Small intestine (tissue), 16 donors: ENCODE measurements at places on chromosomes 3 and 15. TPM values are rescaled to one million over a fixed set of nuclear protein-coding genes. Genes with fewer than 3 reads are reported as not detected.
A peak's percentile ranks its signal among the peaks of the same experiment; 100 is the strongest.

Gene TRPC1
- 4.1 TPM for polyA plus RNA-seq

Gene TMEM212
- not detected for polyA plus RNA-seq

- DNase-seq, result no peak
- no peak overlapping the region for H3K27ac ChIP-seq
- H3K4me3 ChIP-seq, result no peak overlapping the region
- H3K4me1 ChIP-seq, result no peaks in the 10 kb centered on the region
Measured at GRCh38 chr15:99844150-99844549, 110.9 kb upstream of the LYSMD4 start.

Gene C3orf85
- 121 TPM for polyA plus RNA-seq

- no peak overlapping the region for H3K4me3 ChIP-seq
- peaks cover 6% of the 10 kb centered on the region for H3K27me3 ChIP-seq
- no peaks in the 10 kb centered on the region for H3K4me1 ChIP-seq
- peak; percentile 12 for DNase-seq
Measured at GRCh38 chr15:82047453-82048400, 1.9 kb upstream of the MEX3B start.

- H3K36me3 ChIP-seq, result no peaks in the 10 kb centered on the region
- H3K4me1 ChIP-seq, result no peaks in the 10 kb centered on the region
- DNase-seq, result no peak
Measured at GRCh38 chr3:66756468-66757036, 241.6 kb upstream of the KBTBD8 start.

DNA sequence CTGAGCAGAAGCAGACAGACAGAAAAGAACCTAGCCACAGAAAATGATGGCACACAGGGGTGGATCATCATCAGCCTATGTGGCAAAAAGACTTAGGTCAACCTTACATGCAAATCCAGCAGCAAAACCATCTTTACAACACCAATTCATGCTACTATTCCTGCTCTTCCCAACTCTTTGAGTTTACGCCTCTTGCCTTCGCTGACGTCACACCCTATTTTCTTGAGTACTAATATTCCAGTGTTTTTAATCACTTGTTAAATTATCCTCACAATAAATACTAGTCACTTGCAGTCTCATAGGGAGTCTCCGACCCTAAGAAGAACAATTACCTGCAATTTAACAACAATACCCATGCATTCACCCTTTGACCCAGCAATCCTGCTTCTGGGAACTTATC is 6.0 kb upstream of the PSMD6 start:
- H3K27ac ChIP-seq, result no peak overlapping the region
- no peak overlapping the region for H3K4me3 ChIP-seq
- H3K4me1 ChIP-seq, result no peaks in the 10 kb centered on the region
- H3K36me3 ChIP-seq, result no peaks in the 10 kb centered on the region

- no peak overlapping the region for H3K4me3 ChIP-seq
- H3K27me3 ChIP-seq, result no peaks in the 10 kb centered on the region
- no peak overlapping the region for H3K27ac ChIP-seq
- no peak for DNase-seq
- no peaks in the 10 kb centered on the region for H3K36me3 ChIP-seq
Measured at GRCh38 chr15:57220205-57220604, 156.1 kb upstream of the CGNL1 start.

DNA sequence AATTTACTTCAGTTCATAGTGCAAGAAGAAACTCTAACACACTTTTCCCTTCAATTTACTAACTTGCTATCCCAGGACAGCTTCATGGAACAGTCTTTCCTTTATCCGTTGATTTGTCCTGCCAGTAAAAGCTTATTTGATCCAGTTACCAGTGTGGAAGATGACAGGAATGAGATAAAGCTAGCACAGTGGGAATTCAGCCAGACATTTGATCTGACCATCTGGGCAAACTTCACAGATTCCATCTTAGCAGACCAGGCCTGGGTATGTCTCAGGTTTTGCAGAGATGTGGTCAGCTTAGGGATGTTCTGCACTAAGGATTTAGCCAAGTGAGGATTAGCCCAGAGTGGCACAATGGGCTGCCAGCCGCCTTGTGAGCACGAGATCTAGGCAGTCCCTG is 19.7 kb downstream of the CEMIP start:
- no peaks in the 10 kb centered on the region for H3K27me3 ChIP-seq
- DNase-seq, result no peak
- no peaks in the 10 kb centered on the region for H3K36me3 ChIP-seq
- H3K4me3 ChIP-seq, result no peak overlapping the region

Gene PPP1R14D
- 104 TPM for polyA plus RNA-seq

Gene CHRD
- polyA plus RNA-seq, result 3.8 TPM

Gene GHSR
- not detected for polyA plus RNA-seq

GRCh38 chr3:185204894-185205293 is 49.0 kb downstream of the EHHADH start:
- H3K4me1 ChIP-seq, result no peaks in the 10 kb centered on the region
- DNase-seq, result no peak
- peaks cover 3% of the 10 kb centered on the region for H3K36me3 ChIP-seq
- no peak overlapping the region for H3K4me3 ChIP-seq

GRCh38 chr3:123936400-123936799 is 24.6 kb downstream of the CCDC14 start:
- H3K27ac ChIP-seq, result no peak overlapping the region
- H3K4me3 ChIP-seq, result no peak overlapping the region
- H3K4me1 ChIP-seq, result no peaks in the 10 kb centered on the region
- no peak for DNase-seq

DNA sequence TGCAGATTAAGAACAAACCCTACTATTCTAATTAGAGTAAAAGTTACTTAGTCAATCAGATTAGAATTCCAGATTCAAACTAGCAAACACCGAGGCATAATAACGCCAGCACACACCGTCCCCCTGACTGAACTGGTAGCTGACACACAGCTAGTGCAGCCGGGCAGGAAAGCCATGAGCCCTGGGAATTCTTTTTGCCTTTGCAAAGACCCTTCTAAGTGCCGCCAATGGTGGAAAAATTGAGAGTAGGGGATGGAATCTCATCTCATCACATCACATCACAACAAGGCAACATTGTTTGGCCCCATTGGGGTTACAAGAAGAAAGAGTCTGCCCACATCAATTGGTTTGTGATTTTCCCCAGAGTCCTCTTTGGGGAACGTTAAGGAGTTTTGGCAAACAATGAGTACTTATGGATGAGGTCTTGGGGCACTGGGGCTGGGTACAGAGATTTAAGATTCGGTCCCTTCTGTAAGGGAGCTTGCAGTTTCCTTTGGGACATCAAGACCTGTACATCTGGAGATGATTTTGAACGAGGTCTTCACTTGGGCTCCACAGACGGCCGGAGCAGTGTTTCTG is 120.4 kb upstream of the MEF2A start:
- no peaks in the 10 kb centered on the region for H3K4me1 ChIP-seq
- H3K27me3 ChIP-seq, result no peaks in the 10 kb centered on the region
- H3K36me3 ChIP-seq, result no peaks in the 10 kb centered on the region
- no peak for DNase-seq

DNA sequence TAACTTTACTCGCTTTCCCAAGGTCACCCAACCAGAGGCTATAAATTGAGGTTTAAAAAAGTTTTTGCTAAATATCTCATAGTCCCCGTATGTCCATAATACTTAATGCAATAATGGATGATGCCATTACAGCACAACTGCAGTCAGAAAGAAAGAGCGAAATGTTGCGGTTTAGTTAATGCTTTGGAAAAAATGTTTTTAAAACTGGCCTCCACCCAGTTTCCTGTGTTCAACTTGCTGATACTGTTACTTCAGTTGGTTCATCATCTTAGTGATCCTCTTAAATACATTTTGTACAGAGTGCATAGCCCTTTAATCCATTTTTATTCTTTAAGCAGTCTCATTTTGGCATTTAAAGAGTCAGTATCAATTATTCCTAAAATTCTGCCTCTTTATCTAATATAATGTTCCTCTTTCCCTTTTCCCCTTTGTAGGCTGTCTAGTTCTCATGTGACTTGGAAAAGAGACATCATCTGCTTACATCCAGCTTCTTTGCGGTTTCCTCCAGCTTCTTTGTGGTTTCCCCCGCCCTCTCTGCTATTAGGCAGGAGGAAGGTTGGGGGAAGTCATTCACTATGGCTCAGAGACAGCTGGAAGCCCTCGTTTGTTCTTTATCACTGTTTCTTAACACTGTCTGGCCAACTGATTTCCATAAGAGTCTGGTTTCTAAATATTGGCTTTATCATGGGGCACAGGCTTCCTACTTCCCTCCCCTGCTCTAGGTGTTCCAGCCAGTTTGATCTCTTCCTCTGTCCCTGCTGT is 154.3 kb downstream of the GOLIM4 start:
- DNase-seq, result peak; percentile 8
- no peaks in the 10 kb centered on the region for H3K4me1 ChIP-seq
- no peaks in the 10 kb centered on the region for H3K27me3 ChIP-seq
- H3K36me3 ChIP-seq, result no peaks in the 10 kb centered on the region
- H3K27ac ChIP-seq, result peak overlapping the region; percentile 21

DNA sequence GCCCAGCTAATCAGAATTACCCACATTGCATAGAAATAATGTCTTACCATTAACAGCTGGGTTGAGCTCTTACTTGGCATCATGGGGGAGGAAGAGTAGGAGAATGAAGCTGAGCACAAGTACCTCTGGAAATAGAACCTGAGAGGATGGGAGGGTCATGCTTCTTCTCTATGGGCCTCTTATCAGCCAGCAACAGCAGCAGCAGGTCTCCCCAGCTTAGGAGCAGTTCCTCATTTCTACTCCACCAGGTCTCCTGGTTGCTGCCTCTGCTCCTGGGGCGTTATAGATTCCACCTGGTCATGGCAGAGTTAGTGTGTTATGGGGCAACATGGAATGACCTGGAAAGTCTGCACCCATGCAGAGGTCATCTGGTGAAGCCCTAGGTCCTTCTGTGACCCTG is 3.4 kb downstream of the FSD2 start:
- no peak overlapping the region for H3K4me3 ChIP-seq
- no peak overlapping the region for H3K27ac ChIP-seq
- H3K27me3 ChIP-seq, result no peaks in the 10 kb centered on the region
- H3K4me1 ChIP-seq, result no peaks in the 10 kb centered on the region

DNA sequence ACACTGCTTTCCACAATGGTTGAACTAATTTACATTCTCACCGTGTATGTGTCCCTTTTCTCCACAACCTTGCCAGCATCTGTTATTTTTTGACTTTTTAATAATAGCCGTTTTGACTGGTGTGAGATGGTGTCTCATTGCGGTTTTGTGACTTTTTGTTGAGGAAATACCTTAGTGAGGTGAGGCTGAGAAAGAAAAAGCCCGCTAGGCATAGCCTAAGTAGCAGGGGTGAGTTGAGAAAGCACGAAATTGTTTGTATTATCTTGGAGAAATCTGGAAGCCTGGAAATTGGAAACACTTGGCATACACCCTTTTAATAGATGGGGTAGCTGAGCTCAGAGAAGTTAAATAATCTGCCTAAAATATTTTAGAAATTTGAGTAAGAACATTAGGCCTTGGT is 61.5 kb upstream of the CFAP161 start:
- no peak for DNase-seq
- H3K27ac ChIP-seq, result no peak overlapping the region
- no peak overlapping the region for H3K4me3 ChIP-seq
- no peaks in the 10 kb centered on the region for H3K36me3 ChIP-seq

Gene UBR1
- 5.4 TPM for polyA plus RNA-seq

DNA sequence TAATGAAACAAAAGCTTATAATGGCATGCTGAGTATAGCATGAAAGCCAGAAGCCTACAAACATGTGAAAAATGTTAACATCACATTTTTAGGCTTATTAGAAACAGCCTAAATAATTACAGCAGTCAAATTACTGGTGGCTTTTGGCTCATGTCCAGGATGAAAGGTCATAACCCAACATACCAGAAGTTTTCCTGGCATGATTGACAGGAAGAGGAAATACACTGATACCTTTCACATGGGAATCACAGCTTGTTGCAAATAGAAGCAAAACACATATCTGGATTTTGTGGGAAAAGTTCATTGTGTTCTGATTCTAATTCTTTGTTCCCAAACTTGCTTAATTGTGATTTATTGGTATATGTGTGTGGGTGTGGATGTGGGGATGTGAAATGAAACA is 393.5 kb upstream of the ARRDC4 start:
- no peaks in the 10 kb centered on the region for H3K4me1 ChIP-seq
- H3K27ac ChIP-seq, result no peak overlapping the region

DNA sequence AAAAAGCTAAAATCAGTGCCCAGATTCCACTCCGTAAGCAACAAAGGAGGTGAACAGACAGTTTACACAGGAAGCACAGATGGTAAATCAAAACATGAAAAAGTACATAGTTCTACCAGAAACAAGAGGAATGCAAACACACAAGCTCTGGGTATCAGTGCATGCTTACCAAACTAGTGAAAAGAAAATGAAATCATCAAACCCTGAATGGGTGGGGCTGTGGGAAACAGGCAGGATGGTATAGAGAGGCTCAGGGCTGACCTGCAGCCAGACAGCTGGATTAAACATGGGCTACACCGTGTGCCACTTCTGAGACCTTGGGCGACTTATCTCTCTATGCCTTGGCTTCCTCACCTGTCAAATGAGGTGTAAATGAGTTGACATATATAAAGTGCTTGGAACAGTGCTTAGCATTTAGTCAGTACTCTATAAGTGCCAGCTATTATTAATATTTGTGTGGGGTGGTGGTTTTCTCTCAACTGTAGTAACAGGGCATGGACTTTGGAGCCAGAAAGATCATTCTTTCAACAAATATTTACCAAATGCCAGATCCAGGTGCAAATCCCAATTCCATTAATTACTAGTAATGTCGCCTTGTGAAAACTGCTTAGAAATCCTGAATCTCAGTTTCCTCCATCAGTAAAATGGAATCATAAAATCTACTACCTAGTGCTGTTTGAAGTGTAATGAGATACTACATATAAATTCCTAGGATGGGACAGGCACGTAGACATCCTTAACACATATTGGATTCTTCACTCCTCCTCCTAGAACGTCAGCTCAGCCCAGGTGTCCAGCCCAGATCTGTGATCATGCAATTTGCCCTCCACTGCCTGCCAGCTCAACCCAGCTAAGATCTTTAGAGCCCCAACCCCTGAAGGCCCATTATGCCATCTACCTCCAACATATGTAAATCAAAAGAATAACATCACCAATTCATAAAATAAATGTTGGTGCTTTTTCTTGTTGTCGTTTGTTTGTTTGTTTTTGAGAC is 55.5 kb upstream of the SMAD3 start:
- no peaks in the 10 kb centered on the region for H3K27me3 ChIP-seq
- peaks cover 2% of the 10 kb centered on the region for H3K4me1 ChIP-seq
- no peak overlapping the region for H3K27ac ChIP-seq
- DNase-seq, result peak; percentile 28
- no peak overlapping the region for H3K4me3 ChIP-seq
